ENCODE measurements at places on chromosomes 4 and X. TPM values are rescaled to one million over a fixed set of nuclear protein-coding genes. Genes with fewer than 3 reads are reported as not detected.

Gene GIMD1
- total RNA-seq, result not detected

Gene DSPP
- total RNA-seq, result not detected

Gene DMP1
- total RNA-seq, result 0.03 TPM

Gene MAGEA12
- total RNA-seq, result 0.16 TPM

Gene GPRASP1
- 0.30 TPM for total RNA-seq

Gene SLC10A7
- 3.1 TPM for total RNA-seq

Gene CPE
- 1.6 TPM for total RNA-seq

Gene SH3BGRL
- total RNA-seq, result 48.1 TPM

Gene HOPX
- not detected for total RNA-seq

Gene TXK
- total RNA-seq, result 0.28 TPM

Gene GUCY1A1
- not detected for total RNA-seq

Gene RXFP1
- not detected for total RNA-seq

Gene PLK4
- total RNA-seq, result 16.7 TPM

Measured in A549 treated with DMSO at 1 μM for 4 hours (cell line).